Lung microvascular endothelial cell (primary cell): ENCODE measurements at places on chromosomes 7 and 10.
A peak's percentile ranks its signal among the peaks of the same experiment; 100 is the strongest.

DNA sequence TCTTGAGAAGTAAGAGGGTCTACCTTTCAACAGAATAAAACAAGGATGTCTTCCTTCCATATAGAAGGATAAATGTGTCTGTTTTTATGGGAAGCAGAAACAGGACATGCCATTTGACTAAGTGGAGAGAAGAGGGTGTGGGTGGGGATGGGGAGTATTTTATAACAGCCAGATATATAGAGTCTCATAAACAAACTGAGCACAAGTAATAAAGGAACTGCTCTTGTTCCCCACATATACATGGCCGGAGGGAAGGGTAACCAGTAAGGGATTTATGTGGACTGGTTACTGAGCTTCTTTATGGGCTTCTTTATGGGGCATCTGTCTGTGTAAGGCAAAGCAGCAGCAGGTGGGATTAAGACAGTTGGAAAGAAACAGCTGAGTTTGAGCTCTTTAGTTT lies 558.1 kb downstream of the REEP3 start:
- DNase-seq: no peak

DNA sequence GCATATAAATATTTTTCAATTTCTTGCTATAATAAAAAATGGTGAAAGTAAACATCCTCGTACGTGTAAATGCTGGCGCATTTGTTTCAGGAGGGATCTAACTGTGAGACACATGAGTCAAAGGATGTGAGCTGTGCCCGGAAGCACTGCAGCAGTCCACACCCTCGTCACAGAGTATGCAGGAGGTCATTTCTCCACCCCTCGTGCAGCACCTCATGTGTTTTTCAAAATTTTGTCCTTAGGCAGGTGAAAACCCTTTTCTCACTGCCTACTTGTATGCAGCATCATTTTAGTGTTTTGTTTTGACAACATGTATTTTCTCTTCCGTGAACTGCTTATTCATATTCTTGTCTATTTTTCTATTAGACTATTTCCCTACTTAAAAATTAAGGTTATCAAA lies 162.7 kb downstream of the AVL9 start:
- peak; percentile 90 for DNase-seq

DNA sequence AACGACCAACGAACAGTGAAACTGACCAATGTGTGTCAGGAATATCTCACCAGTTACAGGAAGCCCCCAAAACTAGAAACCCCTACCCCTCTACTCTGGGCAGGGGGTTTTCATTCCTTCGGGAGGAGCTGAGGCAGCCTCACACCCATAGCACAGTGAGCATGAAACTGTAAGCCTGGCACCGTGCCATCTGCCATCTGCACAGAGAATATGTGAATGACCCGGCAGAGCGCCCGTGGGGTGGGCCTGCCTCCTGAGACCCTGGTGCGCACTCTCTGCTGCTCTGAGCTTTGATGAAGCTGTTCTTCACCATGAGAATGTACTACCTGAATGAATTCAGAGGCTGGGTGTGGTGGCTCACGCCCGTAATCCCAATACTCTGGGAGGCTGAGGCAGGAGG lies 27.1 kb downstream of the DAGLB start:
- DNase-seq: no peak

DNA sequence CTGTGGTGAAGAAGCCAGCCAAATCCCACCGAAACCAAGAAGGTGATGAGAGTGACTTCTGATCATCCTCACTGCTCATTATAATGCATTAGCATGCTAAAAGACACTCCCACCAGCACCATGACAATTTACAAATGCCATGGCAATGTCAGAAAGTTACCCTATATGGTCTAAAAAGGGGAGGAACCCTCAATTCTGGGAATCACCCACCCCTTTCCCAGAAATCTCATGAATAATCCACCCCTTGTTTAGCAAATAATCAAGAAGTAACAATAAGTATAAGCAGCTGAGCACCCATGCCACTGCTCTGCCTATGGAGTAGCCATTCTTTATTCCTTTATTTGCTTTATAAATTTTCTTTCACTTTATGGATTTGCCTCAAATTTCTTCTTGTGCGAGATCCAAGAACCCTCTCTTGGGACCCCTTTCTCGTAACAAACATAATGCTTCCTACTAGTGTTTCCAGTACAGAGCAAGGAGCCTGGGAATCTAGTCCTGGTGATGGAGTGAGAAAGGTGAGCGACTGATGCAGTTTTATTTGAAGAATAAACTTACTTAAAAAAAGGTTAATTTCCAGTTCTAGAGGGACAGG lies 18.4 kb upstream of the EXOC6 start:
- no peak for DNase-seq

GRCh38 chr7:52689912-52690311 lies 345.5 kb upstream of the POM121L12 start:
- no peak for DNase-seq

DNA sequence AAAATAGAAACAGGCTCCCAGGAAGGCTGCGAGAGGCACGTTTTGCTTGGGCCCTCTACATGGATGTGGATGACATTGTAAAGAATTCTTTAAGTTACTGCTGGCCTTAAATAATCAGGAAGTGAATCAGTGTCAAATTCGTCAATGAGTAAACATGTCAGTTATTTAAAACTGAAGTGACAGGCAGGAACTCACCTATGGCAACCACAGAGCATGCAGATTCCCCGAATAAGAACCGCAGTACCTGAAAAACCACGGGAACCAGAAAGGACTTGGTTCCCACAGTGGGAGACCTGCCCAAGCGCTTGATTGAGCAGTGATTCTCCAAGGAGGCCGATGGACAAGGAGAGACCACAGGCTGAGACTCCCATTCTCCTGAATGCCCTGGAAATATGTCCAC lies 351.2 kb upstream of the AKR1E2 start:
- DNase-seq: peak; percentile 41

DNA sequence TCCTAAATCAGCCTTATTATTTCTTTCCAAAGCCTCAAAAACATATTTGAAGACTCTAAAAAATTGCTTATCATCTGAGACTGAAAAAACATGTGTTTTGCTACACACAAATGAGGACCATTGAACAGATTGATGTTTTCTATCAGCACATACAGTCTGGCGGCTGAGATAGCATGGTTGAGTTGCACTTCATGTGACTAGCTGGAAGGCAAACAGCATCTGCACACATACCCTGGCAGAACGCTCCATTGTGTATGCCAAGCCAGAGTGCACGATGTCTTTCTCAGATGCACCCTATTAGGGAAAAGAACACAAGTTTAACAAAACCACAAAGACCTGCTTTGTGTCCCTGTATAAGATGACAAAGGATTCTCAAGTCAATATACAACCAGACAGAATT lies 33.0 kb downstream of the FAM25A start:
- DNase-seq: no peak

- no peak for DNase-seq
These were observed 1.3 kb downstream of the HMX3 start for GRCh38 chr10:123136806-123137642.

GRCh38 chr10:72812415-72812752 lies 81.2 kb upstream of the OIT3 start:
- DNase-seq: no peak

DNA sequence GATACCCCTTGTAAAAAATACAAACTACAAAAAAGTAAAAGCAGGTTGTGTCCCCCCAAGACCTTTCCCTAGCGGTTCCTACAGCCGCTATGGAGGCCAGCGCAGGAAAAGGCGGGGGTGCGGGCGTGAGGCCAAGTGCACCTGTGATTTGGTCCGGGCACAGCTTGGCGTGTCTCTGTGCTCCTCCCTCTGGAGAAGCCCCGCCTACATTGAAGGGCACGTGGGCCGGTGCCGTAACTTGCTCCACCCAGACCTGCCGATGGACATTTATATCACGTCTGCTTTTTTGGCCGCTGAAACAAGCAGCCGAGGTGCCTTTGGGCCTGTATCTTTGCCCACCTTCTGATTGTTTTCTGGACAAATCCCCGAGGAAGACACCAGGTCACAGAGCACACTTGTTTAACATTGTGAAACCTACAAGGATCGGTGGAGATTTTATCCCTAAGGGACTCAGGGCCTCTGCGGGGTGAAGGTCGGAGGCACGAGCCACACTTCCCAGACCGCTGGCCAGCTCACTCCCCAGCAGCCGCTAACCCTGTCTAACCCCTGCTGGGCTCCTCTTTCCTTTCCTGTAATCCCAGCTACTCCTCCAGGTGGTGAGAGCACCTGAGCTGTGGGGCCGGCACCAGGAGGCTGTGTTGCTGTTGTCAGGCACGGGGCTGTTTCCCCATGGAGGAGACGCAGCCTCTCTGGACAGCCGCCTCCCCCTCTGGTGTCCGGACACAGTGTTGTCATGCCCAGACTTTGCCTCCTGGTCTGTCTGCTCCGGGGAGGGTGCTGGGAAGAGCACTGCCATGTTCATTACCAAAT lies 18.8 kb upstream of the INPP5A start:
- DNase-seq: no peak

DNA sequence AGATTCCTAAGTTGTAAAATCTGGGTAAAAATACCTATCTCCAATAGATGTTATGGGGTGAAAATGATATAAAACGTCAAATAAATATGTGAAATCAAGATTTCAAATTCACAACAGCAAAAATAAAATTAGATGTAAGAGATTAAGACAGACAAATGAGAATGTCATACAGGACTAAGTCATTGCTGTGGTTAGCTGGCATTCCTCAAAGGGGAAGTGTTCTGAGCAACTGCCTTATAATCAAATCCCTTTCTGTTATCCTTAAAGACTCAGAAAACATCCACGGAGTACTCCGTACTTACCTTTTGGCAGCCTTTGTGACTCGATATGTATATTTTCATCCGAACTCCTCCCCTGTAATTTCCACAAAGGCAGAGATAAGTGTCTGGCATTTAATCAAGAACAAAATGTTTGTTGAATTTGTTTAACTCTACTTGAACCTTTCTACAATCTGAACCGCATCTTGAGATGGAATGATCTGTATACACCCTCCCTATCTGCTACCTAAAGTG lies 559.6 kb downstream of the GATA3 start:
- no peak for DNase-seq

DNA sequence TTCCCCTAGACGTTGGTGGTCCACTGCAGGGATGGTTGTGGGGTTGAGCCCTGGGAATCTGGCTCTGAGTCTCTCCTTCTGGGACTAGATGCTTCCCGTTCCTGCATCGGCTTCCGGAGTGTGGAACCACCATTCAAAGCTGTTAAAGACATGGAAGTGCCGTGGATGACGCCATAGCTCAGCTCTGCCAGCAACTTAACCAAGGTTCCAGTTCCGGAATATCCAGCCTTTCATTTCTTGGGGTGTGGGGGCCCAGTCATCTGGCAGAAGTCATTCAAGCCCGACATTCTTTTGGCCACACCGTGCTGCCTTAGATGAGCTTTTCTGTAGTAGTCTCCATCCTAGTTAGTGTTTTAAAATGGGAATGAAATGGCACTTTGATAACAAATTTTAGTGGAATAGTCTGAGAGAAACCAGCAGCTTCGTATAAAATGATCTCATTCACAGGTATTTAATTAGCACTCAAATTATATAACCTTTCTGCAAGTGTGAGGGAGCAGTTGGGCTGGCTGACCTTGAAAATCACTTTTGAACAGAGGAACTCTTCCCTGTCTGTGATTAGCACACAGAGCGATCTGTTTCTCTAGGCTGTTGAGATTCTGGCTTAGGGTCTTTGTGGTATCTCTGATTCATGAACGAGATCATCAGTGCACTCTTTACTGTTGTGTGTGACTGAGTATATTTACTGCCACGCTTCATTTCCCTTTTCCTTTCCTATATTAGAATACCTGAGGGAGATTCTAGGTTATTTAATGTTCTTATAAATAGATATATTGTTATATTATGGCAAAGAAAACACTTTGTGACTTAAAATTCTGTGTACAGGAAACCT lies 19.9 kb downstream of the LMTK2 start:
- no peak for DNase-seq

DNA sequence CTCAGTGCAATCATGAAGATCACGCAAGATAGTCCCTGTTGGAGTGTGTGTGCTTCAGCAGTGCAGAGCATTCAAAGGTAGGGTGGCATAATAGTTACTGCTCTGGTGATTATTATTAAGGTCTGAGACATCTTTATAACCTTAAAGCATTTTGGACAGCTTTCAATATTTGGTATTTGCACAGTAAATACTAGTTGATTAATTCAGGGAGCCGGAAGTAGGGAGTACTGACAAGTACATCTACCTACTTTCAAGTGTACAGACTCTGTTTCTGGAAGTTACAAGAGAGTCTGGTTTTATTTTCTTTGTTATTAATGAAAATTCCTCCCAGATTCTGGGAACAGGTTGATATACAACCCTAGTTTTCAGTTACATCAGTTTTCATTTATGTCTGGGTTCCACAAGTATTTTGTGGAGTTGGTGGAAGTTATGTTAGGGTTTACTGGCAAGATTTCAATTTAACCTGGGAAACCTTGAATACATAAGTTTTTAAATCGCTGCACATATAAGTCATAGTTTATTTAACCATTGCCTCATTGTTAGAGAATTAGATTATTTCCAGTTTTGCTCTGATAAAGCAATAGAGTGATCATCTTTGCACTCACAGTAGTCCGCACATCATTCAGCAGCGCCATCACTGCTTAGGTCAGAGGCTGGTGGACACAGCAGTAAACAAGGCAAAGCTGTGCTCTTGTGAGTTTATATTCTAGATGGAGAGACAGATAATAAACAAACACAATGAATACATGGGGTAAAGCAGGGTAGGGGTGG lies 366.6 kb downstream of the REEP3 start:
- DNase-seq: no peak

GRCh38 chr7:81457852-81458522 lies 311.9 kb downstream of the HGF start:
- DNase-seq: peak; percentile 34

- DNase-seq: no peak
These were observed 732.4 kb downstream of the IPMK start for GRCh38 chr10:57535306-57535705.

DNA sequence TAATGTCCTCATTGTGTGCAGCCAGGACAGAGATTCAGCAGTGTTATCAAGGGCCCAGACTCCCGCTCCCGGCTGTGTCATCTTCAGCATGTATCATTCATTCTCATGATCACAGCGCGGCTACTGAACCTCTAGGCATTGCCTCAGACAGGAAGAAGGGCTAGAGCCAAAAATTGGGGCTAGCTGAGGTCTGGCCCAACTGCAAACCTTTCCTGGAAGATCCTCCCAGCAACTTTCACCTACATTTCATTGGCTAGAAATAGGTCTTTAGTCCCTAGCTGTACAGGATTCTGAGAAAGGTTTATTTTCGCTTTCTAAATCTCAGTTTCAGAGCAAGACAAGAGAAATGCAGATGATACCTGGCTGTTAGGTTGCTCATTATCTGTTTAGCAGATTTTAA lies 81.9 kb downstream of the CREM start:
- no peak for DNase-seq

GRCh38 chr10:106023329-106023728 lies 1141.2 kb downstream of the SORCS1 start:
- DNase-seq: no peak

- DNase-seq: peak; percentile 22
These were observed 606 bp upstream of the RABGEF1 start for GRCh38 chr7:66739953-66740301.

GRCh38 chr10:34168439-34168838 lies 646.7 kb downstream of the PARD3 start:
- DNase-seq: no peak

GRCh38 chr7:32870298-32870697 lies 21.3 kb downstream of the KBTBD2 start:
- no peak for DNase-seq
